Mammary epithelial cell (primary cell): ENCODE measurements at places on chromosomes 13 and 19.

- peak; percentile 78 for DNase-seq
Measured at GRCh38 chr13:53010374-53011105, 18.1 kb upstream of the OLFM4 start.

- no peak for DNase-seq
Measured at GRCh38 chr13:103395139-103395538, 328.9 kb upstream of the SLC10A2 start.

DNA sequence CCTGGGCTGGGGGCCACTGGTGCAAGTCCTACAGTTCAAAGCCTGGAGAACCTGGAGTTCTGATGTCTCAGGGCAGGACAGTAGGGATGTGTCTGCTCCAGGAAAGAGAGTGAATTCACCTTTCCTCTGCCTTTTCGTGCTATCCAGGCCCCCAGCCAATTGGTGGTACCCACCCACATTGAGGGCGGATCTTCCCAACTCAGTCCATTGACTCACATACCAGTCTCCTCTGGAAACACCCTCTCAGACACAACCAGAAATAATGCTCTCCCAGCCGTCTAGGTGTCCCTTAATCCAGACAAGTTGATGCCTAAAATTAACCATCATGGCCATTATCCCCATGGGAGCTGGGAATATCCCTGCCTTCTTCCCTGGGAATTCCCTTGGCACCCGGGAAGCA is 38.8 kb upstream of the CHST8 start:
- no peak for DNase-seq

- DNase-seq: peak; percentile 25
Measured at GRCh38 chr13:25292301-25292700, 5.0 kb upstream of the MTMR6 start.

DNA sequence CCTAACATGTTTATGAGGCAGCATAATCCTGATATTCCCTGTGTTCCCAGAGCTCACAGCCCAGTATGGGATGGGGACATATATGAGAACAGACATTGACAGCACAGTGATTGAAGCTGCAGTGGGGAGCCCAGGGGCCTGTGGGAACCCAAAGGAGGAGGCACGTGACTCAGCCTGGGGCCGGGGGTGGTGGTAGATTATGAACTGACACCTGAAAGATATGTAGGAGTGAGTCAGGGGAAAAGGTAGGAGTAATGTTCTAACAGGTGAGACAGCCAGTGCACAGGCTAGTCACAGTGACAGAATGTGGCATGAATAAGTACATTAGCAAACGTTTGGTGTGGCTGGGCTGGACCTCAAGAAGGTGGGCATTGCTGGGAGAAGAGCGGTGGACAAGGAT is 29.0 kb downstream of the CKM start:
- peak; percentile 43 for DNase-seq

- DNase-seq: no peak
Measured at GRCh38 chr13:113468029-113468428, 14.7 kb upstream of the ADPRHL1 start.

- no peak for DNase-seq
Measured at GRCh38 chr13:108889324-108889984, 260.0 kb downstream of the MYO16 start.
